ENCODE measurements at places on chromosomes 2 and 18.

GRCh38 chr18:42028247-42028832, 73.3 kb downstream of the PIK3C3 start:
- no peak for DNase-seq

GRCh38 chr18:27921392-27921791, 255.5 kb downstream of the CDH2 start:
- DNase-seq, result no peak

- DNase-seq, result no peak
These were observed 147.0 kb downstream of the ESCO1 start for GRCh38 chr18:21453511-21453901.

- DNase-seq, result no peak
These were observed 27.2 kb downstream of the TBC1D8 start for GRCh38 chr2:101123795-101124471.

- no peak for DNase-seq
These were observed 34.6 kb upstream of the CAB39 start for GRCh38 chr2:230678018-230678417.

- DNase-seq, result no peak
These were observed 277.7 kb upstream of the MAP2 start for GRCh38 chr2:209145941-209146681.

All from sciatic nerve (tissue), 2 donors.